Brain microvascular endothelial cell (primary cell): ENCODE measurements at places on chromosomes 11 and 22.

GRCh38 chr11:129905402-129905801 lies 10.0 kb upstream of the NFRKB start:
- DNase-seq: no peak

GRCh38 chr22:17915676-17916075 lies 108.7 kb downstream of the MICAL3 start:
- no peak for DNase-seq

DNA sequence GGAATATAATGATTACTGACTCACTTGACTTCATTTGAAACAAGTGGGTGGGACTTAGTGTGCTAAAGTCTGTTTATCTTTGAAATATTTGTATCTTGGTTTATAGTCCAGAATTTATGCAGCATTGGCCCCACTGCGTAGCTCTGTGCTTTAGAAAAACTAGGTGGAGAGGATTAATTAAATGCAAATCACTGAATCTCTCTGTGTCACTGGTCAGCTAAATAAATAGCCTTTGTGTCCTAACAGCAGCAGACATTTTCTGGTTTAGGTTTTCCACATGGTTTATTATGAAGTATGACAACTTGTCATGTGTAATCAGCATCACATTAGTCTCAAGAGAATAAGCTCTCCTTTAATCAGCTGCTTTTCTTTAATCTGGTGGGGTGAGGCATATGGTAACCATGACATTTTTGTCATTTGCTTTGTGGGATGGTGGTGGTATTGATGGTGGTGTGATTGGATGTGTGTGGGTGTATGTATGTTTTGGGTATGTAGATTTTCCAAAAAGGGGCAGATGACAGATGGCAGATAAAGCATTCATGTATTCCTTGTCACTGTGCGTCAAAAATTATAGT lies 33.9 kb downstream of the BCL2L13 start:
- DNase-seq: no peak

- DNase-seq: no peak
Observed at GRCh38 chr22:29481265-29482000, 1.4 kb downstream of the NEFH start.

DNA sequence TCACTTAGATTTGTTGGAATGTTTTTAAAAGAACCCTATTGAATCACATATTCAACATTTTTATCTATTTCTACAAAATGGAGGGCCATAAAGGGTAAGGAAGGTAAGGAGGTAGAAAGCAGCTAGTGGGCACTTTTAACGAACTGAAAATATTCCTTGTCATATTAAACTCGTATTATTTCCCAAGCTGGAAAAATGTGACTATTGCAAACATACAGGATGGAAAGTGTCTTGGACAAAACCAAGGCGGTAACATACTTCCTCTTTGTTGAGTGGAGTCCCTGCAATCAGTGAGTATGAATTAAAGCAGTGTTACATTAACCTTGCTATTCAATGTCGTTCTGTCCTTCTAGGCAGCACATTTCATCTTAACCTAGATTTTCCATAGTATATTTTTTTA lies 165.6 kb downstream of the RCN1 start:
- DNase-seq: no peak

GRCh38 chr11:210122-210802 lies 2.8 kb downstream of the RIC8A start:
- peak; percentile 77 for DNase-seq

DNA sequence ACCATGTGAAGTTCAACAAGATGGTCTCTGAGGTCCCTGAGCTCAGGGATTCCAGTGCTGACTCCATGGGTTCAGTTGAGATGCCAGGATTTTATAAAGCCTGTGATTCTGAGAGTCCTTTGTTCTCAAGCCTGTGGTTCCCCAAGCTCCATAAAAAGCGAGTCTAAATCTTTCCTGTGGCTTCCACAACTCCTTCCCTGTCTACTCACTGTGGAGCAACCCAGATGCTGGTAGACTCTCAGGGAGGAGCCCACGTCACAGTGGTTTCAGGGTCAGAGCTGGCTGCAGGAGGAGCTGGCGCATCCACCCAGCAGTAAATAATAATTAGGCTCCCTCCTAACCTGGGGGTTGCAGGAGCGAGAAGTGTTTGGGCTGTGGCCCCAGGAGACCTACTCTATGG lies 2.0 kb upstream of the RELT start:
- DNase-seq: no peak

DNA sequence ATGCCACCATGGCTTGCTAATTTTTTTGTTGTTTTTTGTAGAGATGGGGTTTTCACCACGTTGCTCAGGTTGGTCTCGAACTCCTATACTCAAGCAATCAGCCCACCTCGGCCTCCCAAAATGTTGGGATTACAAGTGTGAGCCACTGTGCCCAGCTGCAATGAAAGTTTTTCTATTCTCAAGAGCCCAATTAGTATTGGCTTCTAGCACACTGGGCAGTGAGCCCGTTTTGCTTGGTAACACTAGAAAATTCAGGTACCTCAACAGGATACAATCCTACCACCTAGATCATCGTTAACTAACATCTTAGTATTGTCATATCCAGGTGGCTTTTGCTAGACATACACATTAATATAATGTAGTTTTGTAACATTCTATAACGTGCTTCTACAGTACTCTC lies 19.0 kb downstream of the SEC14L3 start:
- DNase-seq: no peak

GRCh38 chr11:5929571-5930368 lies 12.3 kb upstream of the OR56A3 start:
- no peak for DNase-seq

GRCh38 chr11:93267383-93267782 lies 63.2 kb upstream of the DEUP1 start:
- DNase-seq: no peak

GRCh38 chr22:50739894-50740293 lies 1.9 kb downstream of the ACR start:
- DNase-seq: no peak

DNA sequence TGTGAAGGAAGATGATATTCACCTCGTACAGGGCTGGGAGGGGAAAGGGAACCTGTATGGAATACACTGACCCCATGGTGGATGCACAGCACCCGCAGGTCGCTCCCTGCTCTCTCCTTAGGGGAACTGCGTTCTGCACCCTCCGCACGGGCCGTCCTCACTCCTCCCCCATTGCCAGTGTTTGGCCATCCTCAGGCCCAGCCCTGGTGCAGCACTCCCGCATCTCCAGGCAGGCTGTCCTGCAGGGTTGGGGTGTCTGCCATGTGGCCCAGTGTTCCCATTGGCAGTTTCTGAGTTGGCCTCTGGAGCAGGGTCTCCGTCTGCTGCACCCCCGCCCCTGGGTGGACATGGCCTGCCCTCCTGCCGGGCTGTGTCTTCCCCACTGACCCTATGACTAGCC lies 19.1 kb upstream of the PARVG start:
- DNase-seq: no peak

GRCh38 chr11:11931461-11932055 lies 76.9 kb downstream of the DKK3 start:
- DNase-seq: peak; percentile 56

DNA sequence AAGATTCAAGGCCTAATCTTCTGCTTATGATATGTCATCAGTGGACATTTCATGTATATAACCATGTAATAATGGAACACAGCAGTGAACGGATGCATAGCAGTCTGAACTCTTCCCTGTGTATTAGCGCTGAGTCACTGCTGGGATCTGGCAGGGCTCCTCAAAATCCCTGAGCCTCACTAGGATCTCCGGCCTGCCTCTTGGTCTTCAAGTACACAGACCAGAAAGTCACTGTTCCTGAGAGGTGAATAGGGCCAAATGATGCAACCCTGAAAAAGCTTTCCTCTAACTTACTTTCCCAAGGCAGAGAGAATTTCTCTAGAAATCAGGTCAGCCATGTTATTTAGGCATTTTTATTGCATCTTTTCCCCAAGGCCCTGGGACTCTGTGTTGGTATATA lies 35.0 kb downstream of the POU2AF1 start:
- no peak for DNase-seq

DNA sequence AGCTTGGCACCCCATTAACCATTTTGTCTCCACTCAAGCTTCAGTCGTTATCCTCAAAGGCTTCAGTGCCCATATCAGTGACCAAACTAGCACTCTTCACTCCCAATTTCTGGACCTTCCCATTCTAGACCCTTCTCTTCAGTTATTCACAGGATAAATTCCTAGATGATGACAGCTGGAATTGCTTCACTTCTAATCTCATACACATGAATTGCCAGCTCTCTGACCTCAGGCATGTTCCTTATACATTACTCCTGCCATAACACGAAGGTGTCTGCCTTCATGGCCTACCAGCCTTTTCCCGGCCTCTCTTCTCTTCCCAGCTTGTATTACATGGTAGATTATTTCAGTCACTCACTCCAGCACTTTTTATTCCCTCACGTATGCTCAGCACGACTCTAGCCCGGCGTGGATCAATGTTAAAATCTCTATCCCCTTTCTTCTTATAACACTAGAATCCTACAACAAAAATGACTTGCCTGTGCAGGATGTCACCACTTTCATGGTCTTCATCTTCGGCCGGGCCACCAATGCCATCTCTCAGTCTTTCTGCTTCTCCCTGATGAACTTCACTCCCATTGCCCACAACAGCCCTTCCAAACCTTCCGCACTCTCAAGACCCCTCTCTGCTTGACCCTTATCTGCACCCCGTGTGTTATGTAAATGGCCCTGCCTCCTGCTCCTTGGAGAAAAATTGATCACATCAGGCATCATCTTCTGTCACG lies 36.9 kb downstream of the EIF3F start:
- no peak for DNase-seq
